Esophagus mucosa (tissue), 1 donor: ENCODE measurements at places on chromosomes 6 and 20.

DNA sequence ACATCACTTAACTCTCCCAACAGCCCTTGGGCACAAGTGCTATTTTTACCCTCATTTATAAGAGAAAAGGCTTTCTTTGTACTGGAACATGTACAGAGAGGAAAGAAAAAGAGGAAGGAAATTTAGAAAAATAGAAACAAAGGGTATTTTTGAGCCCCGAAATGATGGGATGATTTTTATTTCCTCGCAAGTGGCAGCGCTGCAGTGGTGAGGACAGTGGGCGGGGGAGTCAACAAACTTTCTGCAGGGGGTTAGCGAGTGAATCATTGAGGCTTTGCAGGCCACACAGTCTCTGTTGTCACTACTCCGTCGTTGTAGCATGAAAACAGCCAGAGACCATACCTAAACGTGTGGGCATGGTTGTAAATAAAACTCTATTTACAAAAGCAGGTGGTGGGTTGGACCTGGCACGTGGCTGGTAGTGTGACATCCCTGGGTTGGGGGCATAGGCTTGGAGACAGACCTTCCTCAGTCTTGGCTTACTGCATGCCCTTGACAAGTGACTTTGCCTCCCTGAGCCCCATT lies 25.5 kb upstream of the OCSTAMP start:
- ATAC-seq: no peak

- no peak for ATAC-seq
These were observed 51.4 kb downstream of the TXLNB start for GRCh38 chr6:139240161-139241010.

GRCh38 chr6:24574809-24575208 lies 71.2 kb downstream of the KIAA0319 start:
- no peak for ATAC-seq

GRCh38 chr20:60298647-60299046 lies 340.4 kb downstream of the CDH26 start:
- no peak for ATAC-seq

GRCh38 chr6:143000811-143001210 lies 55.8 kb upstream of the HIVEP2 start:
- ATAC-seq: no peak

- no peak for ATAC-seq
These were observed 118.9 kb upstream of the NXT1 start for GRCh38 chr20:23231561-23232218.

DNA sequence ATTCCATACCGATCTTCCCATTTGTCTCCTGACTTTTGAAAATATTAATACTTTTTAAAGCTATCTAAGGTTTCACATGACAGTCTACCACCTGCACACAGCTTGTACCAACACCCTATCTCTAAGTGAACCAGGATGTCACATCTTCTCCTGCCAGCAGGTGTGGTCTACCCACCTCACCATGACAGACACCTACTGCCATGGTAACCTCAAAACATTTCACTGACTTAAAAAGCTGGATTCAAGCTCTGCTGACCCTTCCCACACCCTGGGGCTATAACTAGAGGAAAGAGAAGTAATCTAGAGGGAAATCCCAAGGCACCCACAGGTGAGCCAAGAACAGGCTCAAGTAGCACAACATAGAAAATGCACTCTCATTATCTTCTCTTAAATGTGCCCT lies 1.2 kb downstream of the SLC17A3 start:
- ATAC-seq: no peak

- ATAC-seq: no peak
These were observed 320.9 kb upstream of the CITED2 start for GRCh38 chr6:139695361-139695760.

DNA sequence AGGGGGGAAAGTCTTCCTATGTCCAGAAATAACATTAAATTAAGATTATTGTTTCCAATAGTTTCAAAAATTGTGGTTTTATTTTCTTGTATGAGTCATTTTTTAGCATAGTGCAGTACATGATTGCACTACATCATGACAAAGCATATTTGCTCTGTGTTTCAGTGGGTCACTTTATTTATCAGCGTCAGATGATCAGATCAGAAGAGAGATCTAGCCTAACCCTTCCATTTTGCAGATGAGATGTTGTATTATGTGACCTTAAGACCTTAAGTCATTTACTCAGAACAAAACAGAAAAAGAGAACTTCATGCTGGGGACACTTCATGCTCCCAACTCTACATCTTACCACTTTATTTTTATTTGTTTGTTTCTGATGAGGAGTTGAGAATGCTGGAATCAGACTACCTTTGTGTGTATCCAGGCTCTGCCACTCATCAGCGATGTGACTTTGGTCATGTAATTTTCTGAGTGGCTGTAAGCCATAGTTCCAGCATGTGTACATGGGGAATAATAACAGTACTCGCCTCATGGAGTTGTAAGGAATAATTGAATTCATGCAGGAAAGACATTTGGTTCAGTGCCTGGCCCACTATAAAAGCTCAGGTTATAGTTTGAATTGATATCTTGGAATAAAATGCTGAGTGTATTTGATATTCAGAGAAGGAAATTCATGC lies 13.5 kb downstream of the EYA4 start:
- ATAC-seq: no peak

DNA sequence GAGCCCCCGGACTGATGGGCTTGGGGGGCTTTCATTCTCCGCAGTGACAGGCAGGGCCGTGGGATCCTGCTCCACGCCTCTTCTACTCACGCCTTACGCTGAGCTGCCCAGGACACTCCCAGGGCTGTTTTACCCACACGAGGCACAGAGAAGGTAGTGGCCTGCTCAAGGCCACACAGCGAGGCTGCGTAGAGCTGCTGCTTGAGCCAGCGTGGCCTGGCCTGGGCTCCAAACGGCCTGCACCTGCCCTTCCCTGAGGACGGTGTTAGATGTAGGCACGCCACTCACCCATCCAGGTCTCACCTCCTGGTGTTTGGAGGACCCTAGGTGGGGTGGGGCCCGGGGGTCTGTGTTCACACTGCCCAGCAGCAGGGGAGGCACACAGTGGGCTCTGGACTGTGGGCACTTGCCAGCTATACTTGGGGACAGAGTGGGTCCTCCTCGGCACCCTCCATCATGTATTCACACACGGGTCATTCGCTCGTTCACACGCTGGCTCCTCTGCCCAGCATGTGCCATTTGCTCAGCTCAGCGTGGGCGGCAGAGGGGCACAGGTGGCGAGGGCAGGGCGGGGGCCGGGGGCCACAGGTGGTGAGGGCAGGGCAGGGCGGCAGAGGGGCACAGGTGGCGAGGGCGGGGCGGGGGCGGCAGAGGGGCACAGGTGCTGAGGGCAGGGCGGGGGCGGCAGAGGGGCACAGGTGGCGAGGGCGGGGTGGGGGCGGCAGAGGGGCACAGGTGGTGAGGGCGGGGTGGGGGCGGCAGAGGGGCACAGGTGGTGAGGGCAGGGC lies 18.4 kb upstream of the RBBP8NL start:
- ATAC-seq: no peak

GRCh38 chr20:1632178-1632577 lies 12.4 kb upstream of the SIRPB1 start:
- no peak for ATAC-seq

- ATAC-seq: no peak
These were observed 26.6 kb downstream of the NOL4L start for GRCh38 chr20:32558526-32558925.

- ATAC-seq: no peak
These were observed 41.8 kb upstream of the SAYSD1 start for GRCh38 chr6:39156801-39157200.
